ENCODE measurements at places on chromosomes 3 and 15.

GRCh38 chr15:51133140-51133765 lies 38.5 kb upstream of the TNFAIP8L3 start:
- no peak for DNase-seq

DNA sequence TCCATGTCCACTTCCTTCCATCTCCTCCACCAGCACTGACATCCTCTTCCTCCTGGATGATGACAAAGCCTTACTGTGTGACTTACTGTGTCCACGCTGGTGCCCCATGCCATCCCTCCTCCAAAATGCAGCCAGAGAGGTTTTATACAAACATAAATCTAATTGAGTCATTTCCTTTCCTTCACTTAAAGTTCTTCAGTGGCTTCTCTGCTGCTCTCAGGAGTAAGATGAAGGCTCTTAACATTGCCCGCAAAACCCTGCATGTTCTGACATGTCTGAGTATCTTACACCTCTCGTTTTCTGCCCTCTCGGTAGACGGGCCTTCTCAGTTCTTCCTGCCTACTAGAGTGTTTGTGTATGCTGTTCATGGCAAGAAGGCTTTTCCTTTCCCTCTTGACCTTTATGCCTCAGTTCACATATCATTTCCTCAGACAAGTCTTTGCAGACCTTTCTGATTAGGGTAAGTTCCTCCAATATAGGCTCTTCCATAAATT lies 175.5 kb downstream of the CFAP20DC start:
- no peak for DNase-seq

GRCh38 chr3:65788461-65788860 lies 250.3 kb downstream of the MAGI1 start:
- DNase-seq, result no peak

DNA sequence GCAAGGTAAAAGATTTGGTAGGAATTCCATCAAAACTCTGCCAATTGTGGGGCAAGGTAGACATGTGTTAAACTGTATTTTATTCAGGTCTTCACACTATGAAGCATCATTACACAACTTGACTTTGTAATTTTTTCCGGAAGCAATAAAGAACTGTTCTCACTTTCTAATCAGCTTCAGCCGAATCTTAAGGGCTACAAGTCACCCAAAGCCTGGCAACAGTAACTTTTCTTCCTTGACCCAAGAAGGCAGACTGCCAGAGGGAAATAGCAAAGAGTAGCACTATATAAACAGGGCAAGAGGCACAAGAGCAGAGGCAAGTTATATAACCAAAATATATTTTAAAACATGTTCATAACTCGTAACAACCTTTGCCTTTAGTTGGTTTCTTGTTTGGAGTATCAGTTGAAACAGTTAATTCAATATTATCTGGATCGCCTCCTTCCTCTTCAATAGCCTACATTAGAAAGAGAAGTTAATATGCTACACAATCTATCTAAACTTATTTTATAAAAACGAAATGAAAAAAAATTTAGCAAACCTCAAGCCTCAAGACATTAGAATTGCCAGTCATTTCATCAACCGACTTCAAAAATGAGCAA lies 1.4 kb downstream of the SLTM start:
- DNase-seq, result no peak

- no peak for DNase-seq
These were observed 130.0 kb downstream of the FRMD4B start for GRCh38 chr3:69255928-69256327.

DNA sequence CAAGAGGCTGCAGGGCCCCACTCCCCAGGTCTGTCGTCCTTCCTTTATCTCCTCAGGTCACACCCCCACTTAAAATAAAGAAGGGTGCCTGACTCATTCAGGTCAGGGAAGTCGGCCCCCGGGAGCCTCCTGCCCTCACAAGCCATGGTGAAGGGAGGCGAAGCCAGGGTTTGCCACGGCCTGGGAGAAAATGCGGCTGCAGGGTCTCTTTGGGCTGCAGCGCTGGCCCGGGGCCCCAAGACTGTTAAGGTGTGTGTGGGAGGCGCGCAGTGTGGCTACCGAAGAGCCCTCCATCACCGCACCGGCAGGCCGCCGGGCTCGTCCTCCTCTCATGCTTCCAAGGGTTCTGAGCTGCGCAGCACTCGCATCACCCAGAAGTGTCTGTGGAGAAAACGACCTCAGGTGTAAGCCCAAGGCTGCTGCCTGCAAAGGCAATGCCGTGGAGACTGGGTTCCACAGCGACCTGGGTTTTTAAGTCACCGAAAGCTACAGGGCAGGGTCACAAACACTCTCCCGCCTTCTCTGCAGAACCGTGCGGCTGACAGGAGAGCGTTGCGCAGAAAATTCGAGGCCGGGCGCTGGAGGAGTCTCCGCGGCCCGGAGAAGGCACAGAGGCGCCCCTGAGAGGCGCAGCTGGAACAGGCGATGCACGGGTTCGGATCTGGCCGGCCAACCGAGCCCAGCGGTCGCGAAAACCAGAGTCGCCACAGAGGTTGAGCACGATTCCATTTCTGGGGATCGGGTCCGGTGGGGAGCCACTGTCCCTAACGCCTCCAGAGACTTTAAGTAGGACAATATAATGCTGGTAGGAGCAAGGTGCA lies 8.7 kb downstream of the FOXL2 start:
- no peak for DNase-seq

DNA sequence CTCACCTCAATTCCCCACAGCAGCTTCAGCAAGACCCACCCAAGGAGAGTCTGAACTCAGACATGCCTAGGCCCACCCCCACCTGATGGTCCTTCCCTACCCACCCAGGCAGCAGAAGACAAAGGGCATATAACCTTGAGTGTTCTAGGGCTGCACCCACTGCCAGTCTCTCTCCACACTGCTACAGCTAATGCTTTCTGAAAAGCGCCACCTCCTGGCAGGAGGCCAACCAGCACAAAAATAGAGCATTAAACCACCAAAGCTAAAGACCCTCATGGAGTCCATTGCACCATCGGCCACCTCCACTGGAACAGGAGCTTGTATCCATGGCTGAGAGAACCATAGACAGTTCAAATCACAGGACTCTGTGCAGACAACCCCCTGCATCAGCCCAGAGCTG lies 11.3 kb upstream of the RPL39L start:
- peak; percentile 60 for DNase-seq

GRCh38 chr15:85760049-85760448 lies 34.7 kb downstream of the KLHL25 start:
- DNase-seq, result no peak

DNA sequence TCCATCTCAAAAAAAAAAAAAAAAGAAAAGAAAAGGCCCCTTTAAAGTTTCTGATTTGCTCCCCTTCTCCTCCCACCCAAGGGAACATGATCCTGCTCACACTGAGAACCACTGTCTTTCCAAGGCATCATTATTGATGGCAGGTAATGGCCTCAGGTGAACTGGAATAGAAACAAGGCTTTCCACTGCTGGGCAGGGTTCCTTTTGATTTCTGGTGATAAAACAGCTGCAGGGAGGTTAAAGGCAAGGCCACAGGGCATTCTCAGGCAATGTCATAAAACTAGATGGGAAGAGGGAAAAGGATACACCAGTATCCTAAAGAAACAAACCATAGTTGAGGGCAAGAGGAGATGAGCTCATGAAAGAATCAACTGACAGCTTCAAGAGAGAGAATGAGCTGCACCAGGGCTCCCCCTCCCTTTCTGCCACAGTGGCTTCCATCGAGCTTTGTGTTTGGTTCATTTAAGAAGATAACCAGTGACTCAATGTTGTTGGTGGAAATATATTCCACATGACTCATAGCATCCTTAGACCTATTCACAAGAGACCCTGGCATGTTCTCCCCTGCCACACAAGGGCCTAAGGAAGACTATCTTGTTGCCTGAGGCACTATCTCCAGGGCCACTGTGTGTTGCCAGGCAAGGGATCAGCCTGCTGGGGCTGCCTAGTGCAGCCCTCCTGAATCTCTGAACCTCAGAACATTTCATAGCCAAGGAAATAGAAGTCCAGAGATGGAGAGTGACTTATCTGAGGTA lies 86.4 kb downstream of the WDR76 start:
- DNase-seq, result no peak

DNA sequence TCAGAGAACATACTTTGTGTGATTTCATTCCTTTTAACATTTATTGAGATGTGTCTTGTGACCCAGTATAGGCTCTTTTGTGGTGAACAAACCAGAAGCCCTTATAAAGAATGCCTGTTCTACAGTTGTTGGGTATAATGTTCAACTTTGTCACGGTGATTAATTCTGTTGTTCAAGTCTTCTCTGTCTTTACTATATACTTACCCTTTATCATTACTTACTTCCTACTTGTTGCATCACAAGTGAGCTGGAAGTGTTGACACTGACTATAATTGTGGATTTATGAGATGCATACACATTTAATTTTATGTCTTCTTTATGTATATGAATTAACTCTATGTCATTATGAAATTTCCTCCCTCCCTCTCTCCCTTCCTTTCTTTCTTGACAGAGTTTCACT lies 59.7 kb upstream of the TBL1XR1 start:
- DNase-seq, result no peak

DNA sequence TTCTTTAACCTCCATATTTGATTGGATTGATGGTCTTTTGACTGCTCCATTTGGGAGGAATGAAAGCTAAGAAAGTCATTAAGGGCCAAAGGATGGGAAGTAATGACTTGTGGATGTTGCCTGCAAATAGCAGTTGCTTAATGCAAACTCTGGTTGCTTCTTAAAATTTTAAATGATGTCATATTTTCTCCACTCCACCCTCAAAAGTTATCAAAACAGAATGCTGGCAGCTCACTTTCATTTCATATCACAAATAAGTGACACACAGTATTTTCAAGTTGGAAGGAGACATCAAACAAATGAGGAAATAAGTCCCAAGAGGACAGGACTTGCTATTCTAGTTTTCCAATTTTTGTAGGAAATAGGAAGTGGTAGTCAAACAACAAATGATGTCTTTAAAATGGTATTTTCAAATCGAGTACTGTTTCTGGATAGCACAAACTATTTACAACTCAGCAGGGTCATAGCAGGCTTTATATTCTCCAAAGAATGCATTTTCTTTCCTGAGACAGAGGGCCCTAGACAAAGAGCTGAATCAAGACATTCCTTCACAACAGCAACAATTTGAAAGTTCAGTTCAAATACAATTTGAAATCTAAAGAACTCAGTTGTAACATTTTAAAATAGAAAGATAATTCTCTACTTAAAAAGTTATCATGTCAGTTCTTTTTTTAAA lies 165.1 kb upstream of the UBE2E1 start:
- DNase-seq, result no peak

DNA sequence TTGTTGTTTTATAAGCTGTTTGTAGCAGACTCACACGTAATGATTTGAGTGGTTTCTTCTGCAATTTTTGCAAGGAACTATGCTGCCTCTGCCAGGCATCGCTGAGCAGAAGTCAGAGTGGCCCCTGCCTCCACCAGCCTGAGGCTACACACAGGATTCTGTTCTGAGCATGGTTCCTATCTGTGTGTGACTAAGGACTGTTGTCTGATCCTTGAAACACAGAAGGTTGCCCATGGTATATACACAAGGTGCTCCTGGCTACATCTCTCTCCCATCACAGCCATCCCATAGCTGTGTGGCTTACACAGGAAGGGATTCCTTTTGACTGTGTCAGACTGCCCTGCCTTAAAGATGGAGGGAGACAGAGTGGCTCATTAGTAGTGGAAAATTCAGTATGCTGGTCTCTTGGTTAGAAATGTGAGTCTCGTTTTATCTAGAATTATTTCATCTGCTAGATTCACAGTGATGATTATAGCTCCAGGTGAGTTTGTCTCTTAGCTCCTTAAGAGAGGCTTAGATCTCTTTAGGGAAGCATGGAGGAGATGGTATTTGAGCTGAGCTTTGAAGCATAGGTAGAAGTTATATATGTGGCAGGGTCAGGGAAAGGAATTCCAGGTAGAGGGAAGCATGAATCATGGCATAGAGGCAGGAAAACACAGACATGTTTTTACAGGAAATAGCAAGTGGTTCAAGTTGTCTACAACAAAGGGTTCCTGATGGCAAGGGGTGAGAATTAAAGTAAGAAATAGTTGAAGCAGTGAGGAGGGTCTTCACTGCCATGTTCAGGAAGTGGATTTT lies 37.5 kb downstream of the SNAPC5 start:
- DNase-seq, result no peak

GRCh38 chr15:29452881-29453731 lies 183.5 kb upstream of the NSMCE3 start:
- no peak for DNase-seq

GRCh38 chr3:129560911-129561594 lies 18.1 kb downstream of the H1-8 start:
- DNase-seq, result no peak

DNA sequence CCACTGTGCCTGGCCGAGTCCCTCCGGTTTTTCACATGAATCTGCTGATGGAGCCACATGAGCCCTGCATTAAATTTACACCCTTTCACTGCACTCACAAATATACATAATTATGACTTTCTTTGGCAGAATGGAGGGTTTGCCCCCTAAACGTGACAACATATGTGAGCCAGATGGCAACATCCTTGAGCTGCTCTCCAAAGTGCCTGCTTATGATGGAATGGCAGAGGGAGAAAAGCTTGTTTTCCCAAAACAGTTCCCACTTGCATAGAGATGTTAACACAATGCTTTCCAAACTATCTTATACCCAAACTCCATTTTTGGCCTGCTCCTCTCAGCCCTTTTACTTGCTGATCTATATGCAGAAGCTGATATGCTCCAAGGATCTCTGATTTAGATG lies 54.9 kb downstream of the ABCC5 start:
- DNase-seq, result no peak

- no peak for DNase-seq
These were observed 707 bp upstream of the FAM81A start for GRCh38 chr15:59437142-59437816.

- no peak for DNase-seq
These were observed 40.1 kb upstream of the EPHB1 start for GRCh38 chr3:134754768-134755559.

DNA sequence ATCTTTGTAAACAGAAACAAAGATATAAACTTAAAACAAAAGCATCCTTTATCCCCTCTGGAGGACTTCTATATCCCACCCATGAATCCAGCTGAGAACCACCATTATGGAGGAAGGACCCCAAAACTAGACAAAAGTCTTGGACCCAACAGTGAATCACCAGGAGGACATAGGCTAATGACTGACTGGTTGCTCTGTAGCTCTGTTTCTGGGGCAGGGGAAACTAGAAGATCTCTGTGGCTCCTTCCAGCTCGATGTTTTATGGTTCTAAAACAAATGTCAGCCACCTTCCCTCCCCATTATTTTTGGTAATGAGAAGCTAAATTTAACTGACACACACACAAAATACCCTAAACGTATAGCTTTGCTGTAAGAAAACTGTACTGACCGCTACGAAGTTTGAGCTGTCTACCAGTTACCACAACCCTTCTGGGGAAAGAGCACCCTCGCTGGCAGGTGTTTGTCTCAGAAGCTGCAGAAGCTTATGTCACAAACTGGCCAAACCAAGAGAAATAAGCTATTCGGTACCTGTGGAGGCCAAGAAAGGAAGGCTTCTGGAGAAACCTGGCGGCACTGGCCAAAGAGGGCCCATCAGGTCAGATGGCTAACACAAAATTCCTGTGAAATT lies 36.4 kb downstream of the MB21D2 start:
- no peak for DNase-seq

DNA sequence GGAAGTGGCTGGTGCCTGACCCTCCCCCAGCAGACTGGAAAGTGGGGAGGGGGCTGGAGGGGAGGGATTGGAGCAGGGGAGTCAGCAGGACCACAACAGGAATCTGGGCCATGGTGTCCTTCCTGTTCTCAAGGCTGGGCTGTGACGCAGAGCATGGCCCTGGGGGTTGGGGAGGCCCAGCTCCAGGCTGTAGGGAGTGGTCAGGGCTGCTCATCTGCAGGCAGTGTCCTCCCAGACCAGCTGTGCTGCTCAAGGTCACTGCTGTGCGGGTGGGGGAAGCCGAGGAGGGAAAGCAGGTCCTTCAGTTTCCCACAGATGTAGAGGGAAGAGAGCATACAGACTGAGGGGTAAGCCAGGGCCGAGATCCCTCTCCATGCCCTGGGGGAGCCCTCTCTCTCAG lies 40.7 kb downstream of the CYP11A1 start:
- no peak for DNase-seq

GRCh38 chr3:23430781-23431398 lies 227.8 kb downstream of the UBE2E2 start:
- no peak for DNase-seq
